Activated T-cell treated with anti-CD3 and anti-CD28 coated beads, Interleukin-2, amount 50 U/mL, for 24 hours (primary cell): ENCODE measurements at places on chromosomes 2 and 18.
A peak's percentile ranks its signal among the peaks of the same experiment; 100 is the strongest.

GRCh38 chr18:3219241-3219630 lies 532 bp downstream of the MYOM1 start:
- DNase-seq = no peak

DNA sequence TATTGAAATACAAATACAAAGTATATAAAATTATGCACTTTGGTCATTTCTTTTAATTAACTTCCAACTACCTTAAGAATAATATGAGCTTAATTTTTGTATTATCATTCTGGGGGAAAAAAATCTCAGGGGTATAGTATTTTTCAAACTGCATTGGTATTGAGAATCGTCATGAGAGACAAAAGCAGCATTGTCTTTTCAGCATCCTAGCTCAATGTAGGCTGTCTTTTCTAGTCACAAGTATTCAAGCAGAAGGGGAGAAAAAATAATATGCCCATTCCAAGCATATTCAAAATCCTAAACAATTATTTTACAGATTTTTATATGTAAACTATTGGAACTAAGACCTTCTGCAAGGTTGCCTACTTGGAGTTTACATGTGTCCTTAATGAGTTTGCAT lies 693.3 kb downstream of the LRP1B start:
- no peak for DNase-seq

DNA sequence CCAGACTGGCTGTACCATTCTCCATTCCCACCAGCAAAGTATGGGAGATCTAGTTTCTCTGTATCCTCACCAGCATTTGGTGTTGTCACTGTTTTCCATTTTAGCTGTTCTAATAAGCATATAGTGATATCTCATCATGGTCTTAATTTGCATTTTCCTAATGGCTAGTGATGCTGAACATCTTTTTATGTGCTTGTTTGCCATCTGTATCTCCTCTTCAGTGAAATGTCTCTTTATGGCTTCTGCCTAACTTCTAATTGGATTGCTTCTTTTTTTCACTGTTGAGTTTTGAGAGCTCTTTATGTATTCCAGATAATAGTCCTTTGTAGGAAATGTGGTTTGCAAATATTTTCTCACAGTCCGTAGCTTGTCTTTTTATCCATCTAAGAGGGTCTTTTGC lies 18.9 kb upstream of the BIN1 start:
- no peak for DNase-seq

DNA sequence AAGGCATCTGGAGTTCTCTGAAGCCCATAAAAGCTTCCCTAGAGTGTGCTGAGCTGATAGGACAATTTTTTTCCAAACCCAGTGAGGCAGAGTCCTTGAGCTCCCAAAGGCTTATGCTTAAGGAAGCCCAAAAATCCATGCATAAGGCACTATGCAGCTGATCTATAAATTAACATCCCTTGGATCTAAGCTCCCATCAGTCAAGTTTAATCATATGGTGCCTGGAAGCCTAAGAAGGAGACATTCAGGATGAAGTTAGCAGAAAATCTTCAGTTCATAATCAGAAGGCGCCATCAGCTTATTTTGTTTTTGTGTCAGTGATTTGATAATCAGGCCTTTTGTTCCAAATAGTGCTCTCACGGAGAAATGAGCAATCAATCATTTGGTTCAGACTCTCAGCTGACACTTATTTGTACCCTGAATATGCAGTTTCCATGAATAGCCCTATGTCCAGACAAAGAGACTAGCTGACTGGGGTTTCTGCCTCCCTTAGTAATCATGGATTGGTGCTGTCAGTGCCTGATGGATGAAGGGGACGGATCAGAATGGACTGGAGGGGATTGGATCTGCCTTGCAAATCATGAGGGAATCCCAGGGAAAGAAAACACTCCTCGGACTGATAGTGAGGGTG lies 464.8 kb upstream of the RGPD4 start:
- DNase-seq = no peak

- no peak for DNase-seq
Observed at GRCh38 chr2:9390991-9391390, 32.3 kb downstream of the ITGB1BP1 start.

- DNase-seq = no peak
Observed at GRCh38 chr18:7772510-7772888, 205.4 kb downstream of the PTPRM start.

DNA sequence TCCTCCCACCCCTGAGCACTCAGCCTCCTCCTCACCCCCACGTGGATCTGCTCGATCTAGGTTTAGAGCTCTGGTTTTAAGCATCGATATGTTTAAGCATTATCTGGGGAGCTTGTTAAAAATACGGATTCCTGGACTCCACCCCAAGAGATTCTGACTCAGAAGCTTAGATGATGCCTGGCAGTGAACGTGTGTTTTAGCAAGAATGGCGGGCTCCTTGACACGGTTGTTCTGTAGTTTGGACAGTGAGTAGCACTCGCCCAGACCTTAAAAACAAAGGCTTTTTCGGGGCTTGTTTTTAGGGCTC lies 47.3 kb downstream of the LDLRAD4 start:
- DNase-seq = no peak

DNA sequence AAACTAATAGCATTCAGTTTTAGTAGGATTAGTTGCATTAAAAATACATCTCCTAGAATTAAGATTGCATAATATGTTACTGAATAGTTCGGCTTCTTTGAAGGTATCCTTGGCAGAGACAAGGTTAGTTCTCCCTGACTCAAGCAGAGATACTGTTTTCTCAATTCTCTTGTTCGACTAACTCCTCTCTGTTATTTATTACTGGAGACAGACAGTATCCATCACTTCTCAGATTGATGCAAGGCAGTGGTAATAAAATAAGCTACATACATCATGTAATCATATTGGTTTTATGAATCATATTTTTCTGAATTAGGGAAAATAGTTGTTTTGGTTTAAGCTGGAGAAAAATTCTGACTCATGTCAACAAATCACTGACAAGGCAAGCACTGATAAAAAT lies 134.8 kb downstream of the SLC8A1 start:
- no peak for DNase-seq

GRCh38 chr18:72544092-72544886 lies at the start of gene CBLN2:
CBLN2 (minus strand) TSS chr18:72544342; CDS start chr18:72542160, 2,182 bp downstream.
- peak; percentile 48 for DNase-seq

DNA sequence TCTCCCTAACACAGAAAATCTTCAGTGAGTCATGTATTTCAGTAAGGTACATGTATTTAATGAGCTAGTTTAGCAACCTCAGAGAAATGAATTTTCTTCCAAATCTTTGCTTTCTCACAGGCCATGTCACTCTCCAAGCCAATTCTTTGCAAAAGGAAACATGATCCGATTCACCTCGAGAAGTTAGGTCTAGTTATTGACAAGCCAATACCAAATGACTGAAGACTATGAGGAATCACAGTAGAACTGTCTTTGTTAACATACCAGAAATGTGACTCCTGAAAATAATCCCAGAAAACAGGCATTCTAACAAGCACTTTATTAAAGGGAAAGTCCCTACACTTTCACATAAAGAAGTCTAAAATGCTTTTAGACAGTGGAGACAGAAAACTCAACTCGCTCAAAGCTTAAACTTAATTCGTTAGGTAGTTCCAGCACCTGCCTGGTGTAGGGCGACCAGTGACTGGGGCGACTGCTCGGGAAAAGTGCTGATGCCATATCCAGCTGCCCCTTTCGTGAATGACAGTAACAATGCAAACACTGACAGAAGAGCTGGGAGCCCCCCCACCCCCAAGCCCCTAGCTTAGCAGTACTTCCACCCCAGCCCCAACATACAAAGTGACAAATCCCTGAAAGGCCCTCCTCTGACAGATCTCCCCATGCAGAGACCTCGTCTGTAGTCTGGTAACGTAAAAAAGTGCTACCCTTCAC lies 1.8 kb downstream of the MEMO1 start:
- no peak for DNase-seq

DNA sequence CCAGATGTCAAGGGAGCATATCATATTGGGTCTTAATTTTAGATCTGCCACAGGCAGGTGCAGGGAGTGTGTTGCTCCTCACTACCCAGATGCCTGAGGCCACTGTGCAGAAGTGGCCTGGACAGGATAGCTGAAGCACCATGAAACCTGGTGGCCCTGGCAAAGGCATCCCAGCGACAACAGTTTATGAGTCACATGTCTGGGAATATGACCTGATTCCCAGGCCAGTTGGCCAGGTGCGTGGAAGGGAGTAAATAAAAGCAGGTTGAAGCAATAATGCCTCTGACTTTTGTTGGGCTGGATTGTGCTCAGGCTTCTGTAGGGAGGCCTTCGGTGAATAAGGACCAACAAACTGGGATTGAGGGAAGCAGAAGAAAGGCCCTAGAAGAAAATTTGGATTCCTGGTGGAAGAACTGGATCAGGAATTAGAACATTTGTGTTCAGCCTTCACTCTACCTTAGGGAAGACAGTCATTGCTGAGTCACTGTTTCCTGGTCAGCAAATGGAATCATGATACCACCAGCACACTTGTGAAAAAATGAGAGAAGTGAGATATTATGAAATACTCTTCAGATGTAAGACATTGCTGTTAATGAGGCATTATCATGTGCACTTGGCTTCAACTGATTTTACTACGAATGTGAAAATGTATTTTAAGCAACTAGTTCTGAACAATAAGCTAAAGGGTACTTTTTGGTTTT lies 78.4 kb upstream of the ZNF516 start:
- no peak for DNase-seq

DNA sequence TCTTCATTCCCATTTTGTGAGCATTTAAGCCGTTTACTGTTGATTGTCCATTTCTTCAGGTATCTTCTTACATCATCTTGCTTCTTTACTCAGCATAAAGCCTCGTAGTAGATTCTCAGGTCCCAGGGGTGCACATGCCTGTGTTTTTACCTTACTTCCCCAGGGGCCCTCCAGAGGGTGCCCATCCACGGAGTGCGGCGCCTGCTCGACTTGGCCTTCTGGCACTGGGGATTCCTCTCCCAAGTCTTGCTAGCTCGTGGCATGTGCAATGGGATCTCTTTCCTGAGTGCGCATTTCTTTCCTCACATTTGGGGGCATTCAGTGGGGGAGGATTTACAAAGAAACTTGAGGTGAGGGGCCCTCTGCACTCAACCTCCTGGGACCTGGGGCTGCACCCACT lies 148.1 kb downstream of the AGAP1 start:
- no peak for DNase-seq

DNA sequence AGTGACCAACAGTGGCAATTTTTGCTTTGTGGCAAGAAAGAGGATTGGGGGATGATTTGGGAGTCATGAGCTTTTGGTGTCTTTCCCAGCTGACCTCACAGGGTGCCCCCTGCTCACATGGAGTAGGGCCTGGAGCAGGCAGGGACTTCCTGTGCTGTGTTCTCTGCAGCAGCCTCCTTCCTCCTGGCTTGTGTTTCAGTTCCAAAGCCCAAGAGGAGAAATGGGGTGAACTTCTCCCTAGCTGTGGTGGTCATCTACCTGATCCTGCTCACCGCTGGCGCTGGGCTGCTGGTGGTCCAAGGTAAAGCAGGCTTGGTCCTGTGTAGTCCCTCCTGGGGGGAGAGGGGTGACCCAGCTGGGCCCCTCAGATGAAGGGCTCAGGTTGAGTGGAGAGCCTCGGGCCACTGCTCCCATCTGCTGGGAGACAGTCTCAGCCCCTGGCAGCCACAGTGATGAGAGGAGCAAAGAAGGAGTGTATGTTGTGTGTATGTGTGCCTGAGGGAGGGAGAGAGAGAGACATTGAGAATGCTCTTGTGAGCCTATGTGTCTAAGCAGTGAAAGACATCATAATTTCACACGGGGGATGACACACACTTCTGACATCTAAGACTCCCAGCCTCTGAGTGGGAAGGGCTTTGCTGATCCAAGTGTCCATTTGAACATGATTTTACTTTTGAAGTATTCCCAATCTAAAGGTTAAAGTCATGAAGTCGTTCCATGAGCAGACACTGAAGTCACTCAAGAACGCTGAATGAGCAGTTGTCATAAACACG lies 27.2 kb downstream of the MARCO start:
- DNase-seq = no peak

- DNase-seq = no peak
Observed at GRCh38 chr2:17717666-17718065, 35.9 kb downstream of the SMC6 start.

DNA sequence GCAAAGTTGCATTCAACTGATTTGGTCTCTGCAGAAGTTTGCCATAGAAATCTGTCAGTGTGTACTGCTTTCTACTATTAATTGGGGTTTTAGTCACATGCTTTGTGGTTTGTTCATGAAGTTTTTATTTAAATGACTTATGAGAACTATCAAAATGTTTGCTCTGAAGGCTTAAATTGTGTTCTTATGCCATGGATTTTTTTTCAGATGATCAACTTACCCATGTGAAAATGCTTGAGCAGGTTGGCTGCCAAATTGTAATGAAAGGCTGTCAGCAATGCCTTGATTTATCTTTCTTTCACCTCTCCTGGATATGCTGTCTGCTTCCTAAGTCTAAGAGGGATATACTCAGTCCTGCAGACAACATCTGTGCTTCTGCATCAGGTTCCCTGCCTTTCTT lies 50.7 kb downstream of the FMNL2 start:
- DNase-seq = no peak

GRCh38 chr2:187658952-187659525 lies 104.8 kb upstream of the TFPI start:
- no peak for DNase-seq

GRCh38 chr18:58026395-58026794 lies 17.6 kb upstream of the NEDD4L start:
- no peak for DNase-seq

DNA sequence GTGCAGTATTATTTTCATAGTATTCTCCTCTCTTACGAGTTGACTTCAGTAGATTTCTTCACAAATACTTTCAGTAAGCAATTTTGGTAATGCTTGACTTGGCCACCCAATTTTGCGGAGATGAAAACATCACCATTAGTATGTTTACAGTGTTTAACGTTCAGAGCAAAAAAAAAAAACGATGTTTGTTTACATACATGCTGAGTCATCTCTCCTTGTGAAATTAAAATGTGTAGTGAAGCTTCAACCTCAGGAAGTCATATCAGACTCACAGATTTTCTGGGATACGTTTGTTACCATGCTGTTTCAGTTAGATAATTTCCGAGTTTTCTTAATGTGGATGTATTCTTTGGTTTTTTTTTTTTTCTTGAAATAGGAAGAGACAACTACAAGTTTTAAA lies 100.1 kb downstream of the CTNNA2 start:
- DNase-seq = no peak

- no peak for DNase-seq
Observed at GRCh38 chr2:121329786-121330185, 44.8 kb upstream of the TFCP2L1 start.

DNA sequence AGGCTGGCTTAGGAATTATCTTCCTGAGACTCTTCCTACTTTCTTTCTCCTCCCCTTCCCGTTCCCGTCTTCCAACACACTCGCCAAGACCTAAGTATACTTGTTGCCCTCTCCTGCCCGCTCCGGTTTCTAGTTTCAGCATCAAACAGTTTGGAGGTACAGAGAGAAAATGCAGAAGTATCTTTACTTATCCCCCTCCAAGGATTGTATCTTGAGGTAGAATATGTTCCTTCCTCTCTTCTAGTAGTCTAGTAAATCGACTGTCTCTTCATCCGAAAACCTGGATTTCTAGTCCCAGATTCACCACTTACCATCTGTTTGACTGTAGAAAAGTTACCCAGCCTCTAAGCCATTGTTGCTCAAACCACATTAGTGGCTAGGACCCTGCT lies 755 bp downstream of the EIF4E2 start:
- DNase-seq = no peak

DNA sequence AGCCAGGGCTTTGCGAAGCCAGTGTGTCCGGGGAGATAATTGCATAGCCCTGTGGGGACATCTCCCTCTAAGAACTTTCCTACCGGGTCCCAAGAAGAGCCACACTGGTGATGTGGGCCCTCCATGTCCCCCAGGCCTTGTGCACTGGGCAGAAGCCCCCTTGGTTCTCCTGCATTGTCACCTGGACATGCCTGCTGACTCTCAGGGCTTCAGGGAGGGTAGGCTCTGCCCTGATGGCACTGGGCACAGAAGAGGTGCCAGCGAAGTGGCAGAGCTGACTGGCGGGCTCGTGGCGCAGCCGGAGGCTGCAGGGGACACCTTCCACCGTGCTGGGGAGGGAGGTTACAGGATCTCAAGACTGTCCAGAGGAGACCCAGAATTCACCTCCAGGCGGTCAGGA lies 28.3 kb downstream of the GLI2 start:
- peak; percentile 2 for DNase-seq
